Lung (tissue), 17 donors: ENCODE measurements at places on chromosomes 5 and 9.
A peak's percentile ranks its signal among the peaks of the same experiment; 100 is the strongest.

- no peak for DNase-seq
Observed at GRCh38 chr5:111626473-111627148, 114.3 kb upstream of the STARD4 start.

DNA sequence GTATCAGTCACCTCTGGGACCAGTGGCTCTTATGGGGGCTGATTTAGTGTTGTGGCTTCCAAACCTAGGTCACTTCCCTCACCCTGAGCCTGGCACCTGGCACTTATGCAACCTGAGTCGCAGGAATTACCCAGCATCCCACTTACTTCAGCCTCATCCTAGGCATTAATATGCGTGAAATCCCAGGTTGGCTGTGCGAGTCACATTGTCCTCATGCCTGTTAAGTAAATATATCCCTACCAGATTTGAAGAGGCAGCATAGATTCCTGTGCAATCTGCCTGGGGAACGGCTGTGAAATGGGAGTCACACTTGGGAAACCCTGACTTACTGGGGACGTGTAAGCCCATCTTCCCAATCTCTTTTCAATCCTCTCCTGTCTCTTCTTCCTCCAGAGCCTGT is 42.7 kb upstream of the AKNA start:
- DNase-seq = no peak

DNA sequence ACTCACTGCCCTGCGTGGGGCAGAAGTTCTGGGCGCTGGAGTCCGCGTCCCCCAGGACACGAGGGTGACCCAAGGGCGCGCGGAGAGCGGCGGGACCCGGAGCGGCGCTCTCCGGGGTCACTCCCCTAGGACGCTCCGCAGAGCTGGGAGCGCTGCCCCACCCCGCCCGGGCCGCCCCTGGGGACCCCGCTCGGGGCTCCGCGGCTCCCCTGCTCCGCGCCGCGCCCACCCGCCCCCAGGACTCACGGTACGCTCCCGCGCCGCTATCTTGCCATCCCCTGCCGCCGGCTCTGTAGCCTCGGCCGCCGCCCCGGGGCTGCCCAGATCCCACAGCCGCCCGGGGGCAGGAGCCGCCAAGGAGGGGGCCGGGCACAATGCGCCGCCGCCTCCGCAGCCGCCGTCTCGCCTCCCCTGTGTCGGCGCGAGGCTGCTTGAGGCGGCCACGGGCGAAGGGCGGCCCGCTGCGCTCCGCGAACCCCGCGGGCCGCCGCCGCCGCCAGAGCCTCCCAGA is 303 bp downstream of the LIFR start:
- DNase-seq = no peak

GRCh38 chr9:131927091-131927490 is 152.6 kb downstream of the MED27 start:
- DNase-seq = peak; percentile 34

GRCh38 chr9:125529589-125530515 is 177.2 kb downstream of the MAPKAP1 start:
- no peak for DNase-seq

DNA sequence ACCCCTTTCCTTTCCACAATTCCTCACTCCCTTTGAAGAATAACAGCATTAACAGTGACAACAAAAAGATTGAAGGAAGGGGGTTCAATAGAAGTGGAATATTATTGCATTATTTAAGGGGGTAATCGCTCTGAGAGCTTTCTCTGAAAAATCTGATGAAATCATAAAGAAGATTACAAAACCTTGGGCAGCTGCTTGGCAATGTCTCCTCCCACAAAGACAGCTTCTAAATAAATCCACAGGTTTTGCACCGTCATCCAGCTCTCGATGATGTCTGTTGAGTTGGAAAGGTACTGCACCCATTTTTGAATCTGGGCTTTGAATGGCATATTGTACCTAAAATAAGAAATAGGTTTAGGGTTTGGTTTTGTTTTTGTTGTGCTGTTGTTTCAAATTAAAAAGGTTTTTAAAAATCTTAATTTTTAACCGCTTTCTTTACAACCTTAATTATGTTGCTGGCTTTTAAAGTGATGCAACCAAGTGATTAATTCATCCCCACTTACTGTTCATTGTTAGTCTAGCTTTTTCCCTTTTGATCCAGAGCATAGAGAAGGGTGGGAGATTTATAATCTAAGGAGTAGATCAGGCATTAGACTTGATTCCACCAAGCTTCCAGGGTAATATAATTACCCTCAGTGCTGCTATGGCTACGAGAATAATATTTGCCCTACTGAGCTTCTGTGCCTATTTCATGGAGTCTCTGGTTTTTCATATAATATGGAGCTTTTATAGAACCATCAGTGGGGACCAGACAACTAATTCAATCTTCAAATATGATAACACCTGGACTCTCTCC is 85.0 kb downstream of the DNAH5 start:
- no peak for DNase-seq

- DNase-seq = no peak
Observed at GRCh38 chr5:115758356-115758755, 58.1 kb downstream of the CDO1 start.

- peak; percentile 47 for DNase-seq
Observed at GRCh38 chr5:38922199-38922598, 76.4 kb downstream of the OSMR start.

- DNase-seq = no peak
Observed at GRCh38 chr9:74948937-74949336, 3.8 kb downstream of the C9orf40 start.

DNA sequence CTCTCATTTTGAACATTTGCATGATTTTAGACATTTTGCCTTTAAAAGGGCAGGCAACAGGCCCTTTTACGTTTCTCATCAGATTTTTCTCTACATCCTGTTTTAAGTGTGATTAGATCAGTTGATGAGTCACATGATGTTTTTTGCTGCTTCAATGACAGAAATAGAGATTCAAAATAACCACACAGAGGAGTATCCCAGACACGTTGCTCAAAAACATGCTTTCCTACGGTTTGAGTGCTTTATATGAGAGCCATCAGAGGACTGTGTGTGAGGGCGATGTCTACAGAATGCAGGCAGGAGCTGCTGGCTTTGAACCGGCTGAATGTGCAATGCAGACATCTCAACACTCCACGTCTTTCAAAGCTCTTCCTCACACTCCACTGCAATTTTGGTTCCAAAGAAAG is 42.1 kb downstream of the OTULIN start:
- no peak for DNase-seq

DNA sequence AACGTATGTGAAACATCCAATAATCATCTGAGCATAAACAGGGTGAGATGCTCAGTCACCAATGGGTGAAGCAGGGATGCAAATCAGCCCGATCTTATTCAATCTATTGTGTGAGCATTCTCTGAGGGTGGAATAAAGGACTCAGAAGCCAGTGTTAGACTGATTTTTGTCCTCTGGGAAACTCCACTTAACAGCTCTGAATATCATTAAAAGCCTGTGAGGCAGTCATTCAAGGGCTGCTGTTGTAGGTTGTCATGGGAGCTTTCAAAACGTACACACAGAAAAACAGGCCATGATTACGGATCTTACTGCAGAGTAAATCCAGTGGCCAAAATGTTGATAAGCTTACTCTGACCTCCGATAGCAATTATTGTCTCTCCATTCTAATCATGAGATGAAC is 266.5 kb upstream of the EFNA5 start:
- DNase-seq = peak; percentile 65

DNA sequence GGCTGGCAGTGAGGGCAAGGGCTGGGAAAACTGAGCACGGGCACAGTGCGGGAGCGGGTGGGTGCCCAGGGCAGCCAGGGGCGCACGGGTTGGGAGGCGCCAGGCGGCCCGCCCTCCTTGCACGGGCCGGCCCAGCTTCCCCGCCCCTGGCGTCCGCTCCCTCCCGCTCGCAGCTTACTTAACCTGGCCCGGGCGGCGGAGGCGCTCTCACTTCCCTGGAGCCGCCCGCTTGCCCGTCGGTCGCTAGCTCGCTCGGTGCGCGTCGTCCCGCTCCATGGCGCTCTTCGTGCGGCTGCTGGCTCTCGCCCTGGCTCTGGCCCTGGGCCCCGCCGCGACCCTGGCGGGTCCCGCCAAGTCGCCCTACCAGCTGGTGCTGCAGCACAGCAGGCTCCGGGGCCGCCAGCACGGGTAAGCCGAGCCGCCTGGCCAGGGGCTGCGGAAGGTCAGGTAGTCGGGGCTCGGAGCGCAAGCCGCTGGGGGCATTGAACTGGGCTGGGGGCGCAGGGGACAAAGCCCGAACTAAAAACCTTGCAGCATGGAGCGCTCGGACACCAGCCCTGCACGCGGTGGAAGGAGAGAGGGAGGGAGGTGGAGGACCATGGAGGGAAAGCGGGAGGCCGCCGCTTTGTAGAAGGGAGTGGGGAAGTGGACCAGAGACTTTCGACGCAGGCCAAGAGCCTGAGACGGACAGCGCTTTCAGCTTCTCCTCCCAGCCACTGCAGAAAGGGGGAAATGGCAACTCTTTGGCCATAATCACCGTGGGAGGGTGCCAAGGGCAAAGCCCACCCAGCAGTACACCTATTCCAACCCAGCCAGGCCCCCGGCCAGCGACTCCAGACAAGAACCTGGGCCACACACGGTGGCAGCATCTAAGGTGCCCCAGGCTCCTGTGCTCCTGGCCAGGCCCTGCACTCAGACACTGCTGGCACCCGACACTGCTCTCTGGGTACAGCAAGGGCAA is at the start of gene TGFBI:
Gene TGFBI, plus strand, starts transcription at position 207 of the 961 bp plus-strand sequence. Its CDS starts 68 bp downstream, at position 275.
- peak; percentile 70 for DNase-seq
